ENCODE measurements at places on chromosomes 2 and 18.

GRCh38 chr18:57809190-57809589, 6.1 kb upstream of the ATP8B1 start:
- no peak for DNase-seq

GRCh38 chr2:45890819-45891218, 239.3 kb downstream of the PRKCE start:
- DNase-seq = no peak

GRCh38 chr2:148623086-148623485, 21.5 kb upstream of the EPC2 start:
- DNase-seq = no peak

- no peak for DNase-seq
Observed at GRCh38 chr2:45839508-45840251, 188.2 kb downstream of the PRKCE start.

DNA sequence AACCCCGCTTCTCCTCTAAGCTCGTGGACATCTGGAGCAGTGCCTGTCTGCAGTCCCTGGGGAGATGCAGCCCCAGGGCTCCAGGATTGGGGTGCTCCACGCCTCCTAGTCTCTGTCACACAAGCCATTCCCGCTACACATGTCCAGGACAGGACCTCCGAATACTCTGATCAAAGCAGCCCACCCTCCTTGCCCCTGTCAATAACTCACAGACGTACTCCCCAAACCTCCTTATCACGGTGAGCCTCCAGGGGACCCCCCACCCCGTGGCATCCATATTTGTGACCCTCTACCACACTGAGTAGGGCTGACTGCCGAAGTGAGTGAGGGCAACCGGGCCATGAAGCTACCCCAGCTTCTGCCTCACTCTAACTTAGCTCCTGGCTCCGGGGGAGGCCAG, 727.7 kb downstream of the GALR1 start:
- no peak for DNase-seq

GRCh38 chr2:138238908-138239307, 262.7 kb upstream of the SPOPL start:
- DNase-seq = no peak

- DNase-seq = no peak
Observed at GRCh38 chr2:63514781-63515180, 73.5 kb downstream of the WDPCP start.

- DNase-seq = no peak
Observed at GRCh38 chr2:9256147-9256546, 49.5 kb downstream of the ASAP2 start.

GRCh38 chr2:67798541-67799160, 264.2 kb downstream of the C1D start:
- no peak for DNase-seq

DNA sequence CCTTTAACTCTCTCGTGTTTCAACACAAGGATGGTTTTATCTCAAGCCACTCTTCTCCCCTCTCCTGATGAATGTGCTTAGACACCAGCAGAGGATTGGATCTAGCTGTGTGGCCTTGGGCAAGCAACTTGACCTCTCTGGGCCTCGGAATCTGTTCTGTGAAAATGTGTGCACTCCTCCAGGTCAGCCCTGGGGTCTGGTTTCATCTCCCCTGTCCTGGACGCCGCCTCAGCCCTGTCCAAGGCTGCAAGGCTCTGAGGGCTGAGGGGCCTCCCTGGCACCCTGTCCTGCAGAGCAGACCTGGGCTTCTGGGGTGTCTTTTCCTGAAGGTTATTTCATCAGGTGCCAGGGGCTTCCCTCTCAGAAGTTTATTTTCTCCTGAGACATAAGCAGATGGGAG, 28.5 kb downstream of the CNDP1 start:
- DNase-seq = no peak

GRCh38 chr2:23042216-23042906, 342.6 kb upstream of the KLHL29 start:
- no peak for DNase-seq

DNA sequence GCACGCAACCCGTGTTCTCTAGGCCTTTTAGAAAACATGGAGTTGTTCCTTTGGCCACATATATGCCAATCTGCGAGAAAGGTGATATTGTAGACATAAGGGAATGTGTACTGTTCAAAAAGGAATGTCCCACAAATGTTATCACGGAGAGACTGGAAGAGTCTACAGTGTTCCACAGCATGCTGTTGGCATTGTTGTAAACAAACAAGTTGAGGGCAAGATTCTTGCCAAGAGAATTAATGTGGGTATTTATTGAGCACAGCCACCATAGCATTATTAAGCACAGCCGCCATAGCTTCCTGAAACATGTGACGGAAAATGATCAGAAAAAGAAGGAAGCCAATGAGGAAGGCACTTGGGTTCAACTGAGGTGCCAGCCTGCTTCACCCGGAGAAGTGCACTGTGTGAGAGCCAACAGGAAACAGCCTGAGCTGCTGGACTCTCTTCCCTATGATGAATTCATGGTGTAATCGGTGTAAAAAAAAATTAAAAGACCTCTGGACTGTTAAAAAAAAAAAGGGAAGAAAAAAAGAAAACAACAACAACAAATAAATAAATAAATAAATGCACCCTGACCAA, 29.0 kb upstream of the REL start:
- no peak for DNase-seq

DNA sequence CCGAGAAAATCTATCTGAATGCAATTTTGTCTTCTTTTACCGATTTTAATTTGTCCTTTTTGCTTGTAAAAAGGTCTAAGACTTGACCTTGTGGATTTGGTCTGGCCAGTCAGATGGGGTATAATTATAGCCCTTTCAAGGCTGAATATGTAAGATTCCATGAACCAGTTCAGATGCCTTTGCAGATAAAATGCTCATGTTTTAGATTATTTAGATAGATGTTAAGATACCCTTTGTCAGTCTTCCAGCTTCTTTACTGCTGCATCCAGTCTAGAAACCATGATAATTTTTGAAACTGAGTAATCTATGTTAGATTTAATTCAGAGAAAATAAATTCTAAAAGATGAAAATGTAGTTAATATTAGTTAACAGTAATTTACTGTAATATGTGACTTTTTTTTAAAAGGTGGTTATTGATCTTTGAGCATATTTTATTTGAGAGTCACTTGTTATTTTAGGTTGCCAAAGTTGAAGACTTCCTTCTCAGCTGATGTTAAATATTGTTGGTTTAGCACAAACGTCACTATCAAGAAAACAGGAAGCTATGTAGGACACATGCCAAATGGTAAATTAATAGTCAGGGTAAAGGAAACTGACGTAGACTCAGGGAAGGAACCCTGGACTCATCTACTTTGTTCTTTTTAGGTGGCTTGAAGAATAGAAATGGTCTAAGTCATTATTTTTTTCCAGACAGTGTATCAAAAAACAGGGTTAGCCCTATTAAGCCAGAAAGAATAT, 29.8 kb downstream of the BABAM2 start:
- no peak for DNase-seq

DNA sequence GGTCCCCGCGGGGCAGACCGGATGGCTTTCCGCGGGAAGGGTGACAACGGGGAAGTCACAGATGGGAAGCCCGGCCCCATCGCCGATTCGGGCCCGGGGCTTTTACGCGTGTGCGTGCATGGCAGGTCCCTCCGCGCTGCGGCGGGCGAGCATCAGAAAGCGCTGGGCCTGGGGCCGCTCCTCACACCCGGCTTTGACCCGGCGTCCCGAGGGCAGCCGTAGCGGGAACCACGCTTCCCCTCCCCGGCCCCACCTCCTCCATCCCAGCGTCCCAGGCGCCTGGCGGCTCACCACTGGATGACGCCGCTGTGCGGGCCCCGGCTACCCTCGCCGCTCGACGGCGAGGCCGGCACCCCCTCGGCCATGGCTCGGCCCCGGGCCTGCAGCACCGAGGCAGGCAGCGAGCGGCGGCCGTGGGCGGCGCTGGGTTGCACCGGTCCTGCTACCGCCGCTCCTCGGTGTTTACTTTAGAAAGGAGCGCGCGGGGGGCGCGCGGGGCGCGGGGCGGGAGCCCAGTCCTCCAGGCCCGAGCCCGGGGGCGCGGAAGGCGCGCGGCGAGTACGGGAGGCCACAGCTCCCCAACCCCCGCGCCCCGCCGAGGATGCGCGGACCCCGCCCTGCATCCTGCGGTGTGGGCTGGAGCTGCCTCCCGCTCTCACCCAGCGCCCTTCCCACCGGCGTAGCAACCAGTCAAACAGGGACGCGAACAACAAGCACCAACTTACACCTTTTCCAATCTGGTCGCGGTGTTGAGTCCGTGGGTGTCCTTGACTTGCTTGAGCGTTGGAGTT, 806 bp downstream of the RFX8 start:
- DNase-seq = peak; percentile 11

DNA sequence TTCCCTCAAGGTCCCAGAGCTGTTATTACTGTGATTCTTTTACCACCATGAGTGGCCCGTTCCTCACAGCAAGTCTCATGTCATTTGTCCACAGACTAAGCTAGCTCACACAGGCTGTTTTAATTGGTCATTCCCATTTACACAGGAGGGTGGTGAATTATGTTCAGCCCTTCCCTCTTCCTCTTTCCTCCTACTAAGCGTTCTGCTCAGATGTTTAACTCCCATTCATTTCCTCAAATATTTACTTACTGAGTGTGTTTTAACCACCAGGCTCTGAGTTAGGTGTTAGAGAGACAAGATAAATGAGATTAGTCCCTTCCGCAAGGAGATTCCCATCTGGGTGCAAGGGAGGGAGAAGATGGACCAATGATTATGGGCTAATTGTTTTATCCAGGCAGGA, 403.6 kb upstream of the ACVR2A start:
- no peak for DNase-seq

DNA sequence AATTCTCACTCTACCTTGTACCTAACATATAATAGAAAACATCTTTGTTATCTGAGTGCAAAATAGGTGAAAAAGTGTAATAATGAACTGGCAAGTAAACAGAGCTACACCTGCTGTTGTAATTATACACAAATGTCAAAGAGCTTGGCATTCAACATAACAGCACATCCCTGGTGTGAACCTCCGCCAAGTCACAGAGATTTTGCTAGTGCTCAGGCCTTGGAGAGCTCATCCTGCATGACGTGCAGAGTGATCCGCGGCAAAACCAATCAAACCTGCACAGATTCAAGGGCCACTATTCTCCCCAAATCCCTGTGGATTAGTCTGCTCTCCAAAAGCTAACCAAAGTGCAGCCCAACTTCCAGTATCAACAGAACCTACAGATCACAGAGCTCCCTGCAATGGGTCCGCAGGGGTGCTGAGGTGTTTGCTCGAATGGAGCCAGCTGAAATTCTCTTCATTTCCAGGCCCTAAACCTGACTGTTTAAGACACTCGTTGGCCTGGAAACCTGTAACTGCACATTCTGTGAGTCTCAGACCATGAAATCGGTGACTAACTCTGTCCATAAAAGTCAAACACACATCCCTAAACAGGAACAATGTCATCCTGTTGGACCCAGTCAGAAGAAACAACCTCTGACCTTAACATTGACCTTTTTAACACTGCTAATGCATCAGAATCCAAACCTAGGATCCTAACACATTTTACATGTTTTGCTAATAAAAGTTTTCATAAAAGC, 111.8 kb downstream of the EPB41L3 start:
- no peak for DNase-seq

DNA sequence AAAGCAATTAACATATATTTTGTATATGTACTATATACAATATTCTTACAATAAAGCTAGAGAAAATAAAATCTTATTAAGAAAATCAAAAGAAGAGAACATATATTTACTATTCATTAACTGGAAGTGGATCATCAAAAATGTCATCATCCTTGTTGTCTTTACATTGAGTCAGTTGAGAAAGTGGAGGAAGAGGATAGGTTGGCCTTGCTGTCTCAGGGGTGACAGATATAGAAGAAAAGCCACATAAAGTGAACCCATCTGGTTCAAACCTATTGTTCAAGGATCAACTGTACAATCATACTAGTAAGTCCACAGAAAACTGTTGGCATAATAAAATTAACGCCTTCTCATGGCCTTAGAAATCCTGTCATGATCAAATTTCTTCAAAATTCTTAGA, 26.6 kb downstream of the SESTD1 start:
- no peak for DNase-seq

DNA sequence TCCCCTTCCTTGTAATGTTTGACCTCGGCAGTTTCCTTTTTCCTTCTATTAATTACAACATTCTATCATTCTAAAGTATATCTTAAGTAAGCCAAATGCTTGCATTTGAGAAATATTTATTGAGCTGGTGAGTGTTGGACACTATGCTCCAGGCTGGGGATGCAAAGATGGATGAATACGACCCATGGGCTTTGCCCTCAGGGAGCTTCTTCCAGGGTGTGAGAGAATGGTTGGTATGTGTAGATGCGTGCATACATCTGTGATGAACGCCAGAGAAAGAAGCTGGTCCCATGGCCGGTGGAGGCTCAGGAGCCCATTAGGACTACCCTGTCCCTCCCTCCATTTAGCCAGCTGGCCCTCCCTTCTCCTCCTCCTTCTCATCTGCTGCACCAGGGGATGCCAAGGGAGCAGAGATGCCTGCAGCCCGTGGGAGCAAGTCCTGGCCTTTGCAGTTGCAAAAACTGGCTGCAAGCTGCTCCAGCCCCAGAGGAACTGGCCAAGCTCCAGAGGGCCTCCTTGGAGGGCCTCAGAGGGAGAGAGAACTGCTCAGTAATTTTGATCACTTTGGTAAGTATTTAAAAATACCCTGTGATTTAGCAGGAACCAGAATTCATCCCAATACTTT, 65.7 kb upstream of the FOSL2 start:
- DNase-seq = no peak

DNA sequence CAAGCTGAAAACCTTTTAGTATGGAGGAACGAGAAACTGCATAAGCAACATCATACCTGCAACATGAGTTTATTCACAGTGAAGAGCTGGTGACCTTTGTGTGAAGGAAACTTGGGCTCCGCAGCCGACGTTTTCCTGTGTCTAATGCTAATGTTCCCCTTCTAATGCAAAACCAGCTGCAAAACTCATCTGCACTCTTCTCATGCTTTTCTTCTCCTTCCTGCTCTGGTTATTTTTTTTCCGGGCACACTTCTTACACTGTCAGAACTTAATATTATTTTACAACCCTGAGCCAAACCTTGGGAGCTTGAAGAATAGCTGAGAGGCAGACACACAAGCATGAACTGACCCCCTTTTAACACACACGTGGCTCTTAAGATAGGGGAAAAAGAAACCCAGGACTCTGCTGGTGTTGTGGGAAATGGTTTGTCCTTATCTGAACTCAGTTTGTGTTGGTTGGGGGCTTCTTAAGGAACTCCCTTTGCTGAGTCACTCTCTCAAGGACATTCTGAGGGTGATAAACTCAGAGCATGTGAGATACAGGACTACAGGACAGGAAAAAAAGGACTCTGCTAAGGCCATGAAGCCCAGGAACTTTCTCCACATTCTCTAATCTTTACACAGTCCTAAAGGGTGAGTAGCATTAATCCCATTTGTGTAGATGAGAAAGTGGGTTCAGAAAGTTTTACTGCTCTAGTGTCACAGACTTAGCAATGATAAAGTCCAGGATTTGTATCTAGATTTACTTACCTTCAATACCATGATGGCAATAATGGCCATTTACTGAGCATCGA, 439.3 kb upstream of the TRIB2 start:
- no peak for DNase-seq

- DNase-seq = no peak
Observed at GRCh38 chr18:79707239-79707638, 27.6 kb downstream of the CTDP1 start.

GRCh38 chr2:55309446-55309845, 40.4 kb upstream of the MTIF2 start:
- DNase-seq = no peak

GRCh38 chr2:213214209-213214608, 62.8 kb upstream of the IKZF2 start:
- no peak for DNase-seq

Measured in activated T-cell treated with anti-CD3 and anti-CD28 coated beads for 24 hours (primary cell).